ENCODE measurements at places on chromosomes 12 and 14.
A peak's percentile ranks its signal among the peaks of the same experiment; 100 is the strongest.

DNA sequence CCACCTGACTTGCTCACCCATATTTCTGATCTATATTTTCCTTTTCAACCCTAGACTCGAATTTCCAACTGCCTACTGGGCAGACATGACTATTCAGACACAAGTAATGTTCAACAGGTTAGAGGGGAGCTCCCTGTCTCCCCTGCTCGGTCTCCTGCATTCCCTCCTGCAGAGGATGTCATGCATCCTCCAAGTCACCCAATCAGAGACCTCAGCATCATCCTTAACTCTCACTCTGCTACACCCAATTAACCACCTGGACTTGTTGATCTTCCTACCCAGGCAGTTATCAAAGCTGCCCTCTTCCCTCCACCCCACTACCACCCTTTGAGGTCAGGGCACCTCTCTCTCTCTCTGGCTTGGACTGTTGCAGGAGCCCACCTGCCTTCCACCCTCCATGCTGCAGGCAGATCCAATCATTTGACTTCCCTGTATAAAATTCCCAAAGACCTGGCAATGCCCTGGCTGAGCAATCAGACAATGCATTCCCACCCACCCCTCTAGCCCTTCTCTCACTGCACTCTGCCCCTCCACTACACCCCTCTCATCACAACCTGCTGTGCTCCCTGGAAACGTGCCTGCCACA is 10.9 kb downstream of the FAIM2 start:
- no peak for DNase-seq

GRCh38 chr12:78697817-78698415 is 166.7 kb upstream of the SYT1 start:
- DNase-seq = no peak

GRCh38 chr12:18591473-18591872 is 146.3 kb downstream of the PLCZ1 start:
- DNase-seq = no peak

DNA sequence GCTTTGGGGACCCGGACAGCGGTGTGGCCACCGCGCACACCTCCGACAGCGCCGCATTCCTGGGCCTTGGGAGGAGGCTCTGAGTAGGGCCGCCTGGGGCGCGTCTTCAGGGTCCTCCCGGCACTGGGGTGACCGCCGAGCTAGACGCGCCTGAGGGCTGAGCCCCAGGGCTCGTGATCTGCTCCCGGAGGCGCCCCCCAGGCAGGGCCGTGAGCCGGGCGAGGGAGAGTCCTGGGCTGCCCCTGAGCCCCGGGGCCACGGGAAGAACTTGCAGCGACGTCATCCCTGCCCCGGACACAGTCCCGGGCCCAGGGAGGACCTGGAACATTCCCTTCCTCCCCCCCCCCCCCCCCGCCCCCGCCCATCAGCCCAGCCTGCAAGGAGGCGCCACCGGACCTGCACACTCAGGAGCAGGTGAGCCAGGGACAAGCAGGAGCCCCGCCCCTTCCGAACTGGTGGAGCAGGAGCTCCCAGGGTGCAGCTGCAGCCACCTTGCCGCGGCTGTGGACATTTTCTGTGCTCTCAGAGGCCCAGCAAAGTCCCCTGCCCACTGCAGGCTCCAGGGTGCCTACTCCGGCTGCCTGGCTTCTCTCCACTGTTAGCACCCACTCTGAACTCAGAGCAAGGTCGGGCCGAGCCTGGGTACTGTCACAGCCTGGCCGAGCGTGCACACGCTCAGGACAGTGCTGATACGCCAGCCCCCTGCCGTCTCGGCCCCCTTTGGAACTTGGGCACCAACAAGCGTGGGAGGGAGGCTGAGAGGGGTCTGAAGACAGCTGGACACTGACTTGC is 50.7 kb downstream of the A2M start:
- DNase-seq = no peak

DNA sequence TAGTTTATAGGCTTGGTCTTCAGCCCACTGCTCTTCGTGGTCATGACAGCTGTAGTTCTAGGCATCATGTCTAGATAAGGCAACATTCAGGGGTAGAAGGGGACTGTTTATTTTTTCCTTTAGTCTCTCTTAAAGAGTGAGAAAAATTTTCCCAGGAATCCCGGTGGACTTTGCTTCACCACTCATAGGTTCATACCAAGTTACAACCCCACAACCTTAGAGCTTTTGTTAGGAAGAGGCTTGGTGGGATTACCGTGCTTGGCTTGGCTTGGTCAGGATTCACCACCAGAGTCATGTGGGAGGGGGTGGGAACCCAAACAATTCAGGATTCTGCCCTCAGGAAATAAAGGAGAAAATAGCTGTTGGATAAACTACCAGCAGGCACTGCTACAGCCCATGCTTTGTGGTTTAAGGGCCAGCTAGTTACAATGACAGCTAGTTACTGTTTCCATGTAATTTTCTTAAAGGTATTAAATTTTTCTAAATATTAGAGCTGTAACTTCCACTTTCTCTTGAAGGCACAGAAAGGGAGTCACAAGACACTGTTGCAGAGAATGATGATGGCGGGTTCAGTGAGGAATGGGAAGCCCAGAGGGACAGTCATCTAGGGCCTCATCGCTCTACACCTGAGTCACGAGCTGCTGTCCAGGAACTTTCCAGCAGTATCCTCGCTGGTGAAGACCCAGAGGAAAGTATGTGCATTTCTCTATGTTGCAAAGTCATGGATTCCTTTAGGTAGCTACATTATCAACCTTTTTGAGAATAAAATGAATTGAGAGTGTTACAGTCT is 25.9 kb upstream of the PAPLN start:
- no peak for DNase-seq

GRCh38 chr12:71865166-71865713 is 25.7 kb downstream of the TBC1D15 start:
- no peak for DNase-seq

- peak; percentile 73 for DNase-seq
Measured at GRCh38 chr12:130916241-130916911, 37.3 kb upstream of the ADGRD1 start.

- DNase-seq = no peak
Measured at GRCh38 chr14:50452979-50453705, 56.5 kb upstream of the CDKL1 start.

- no peak for DNase-seq
Measured at GRCh38 chr14:36718216-36718615, 56.6 kb downstream of the PAX9 start.

DNA sequence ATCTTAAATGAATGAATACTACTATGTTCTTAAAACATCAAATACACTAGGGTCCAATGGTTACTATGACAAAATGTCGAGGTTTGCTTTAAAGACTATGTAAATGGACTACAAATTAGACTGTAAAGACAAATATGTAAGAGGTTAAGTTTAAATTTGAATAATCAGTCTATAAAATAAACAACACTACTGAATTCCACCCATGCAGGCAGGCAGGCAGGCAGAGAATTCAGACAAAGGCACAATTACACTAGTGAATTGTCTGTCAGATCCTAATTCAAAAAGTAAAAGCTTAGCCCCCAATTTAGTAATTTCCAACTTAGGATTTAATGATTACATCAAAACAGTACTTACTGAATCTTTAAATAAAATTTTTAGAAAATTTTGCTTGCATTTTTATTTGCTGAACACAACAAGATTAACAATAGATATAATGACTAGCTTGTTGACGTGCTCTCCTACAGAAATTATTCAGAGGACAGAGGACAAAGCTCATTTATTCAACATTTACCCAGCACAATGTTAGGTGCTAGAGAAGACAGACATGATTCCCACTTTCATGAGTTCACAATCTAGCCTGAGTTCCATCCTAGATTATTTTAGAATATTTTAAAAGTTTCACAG is 97.4 kb downstream of the CDK17 start:
- no peak for DNase-seq

- no peak for DNase-seq
Measured at GRCh38 chr12:131509701-131510100, 201.2 kb upstream of the SFSWAP start.

DNA sequence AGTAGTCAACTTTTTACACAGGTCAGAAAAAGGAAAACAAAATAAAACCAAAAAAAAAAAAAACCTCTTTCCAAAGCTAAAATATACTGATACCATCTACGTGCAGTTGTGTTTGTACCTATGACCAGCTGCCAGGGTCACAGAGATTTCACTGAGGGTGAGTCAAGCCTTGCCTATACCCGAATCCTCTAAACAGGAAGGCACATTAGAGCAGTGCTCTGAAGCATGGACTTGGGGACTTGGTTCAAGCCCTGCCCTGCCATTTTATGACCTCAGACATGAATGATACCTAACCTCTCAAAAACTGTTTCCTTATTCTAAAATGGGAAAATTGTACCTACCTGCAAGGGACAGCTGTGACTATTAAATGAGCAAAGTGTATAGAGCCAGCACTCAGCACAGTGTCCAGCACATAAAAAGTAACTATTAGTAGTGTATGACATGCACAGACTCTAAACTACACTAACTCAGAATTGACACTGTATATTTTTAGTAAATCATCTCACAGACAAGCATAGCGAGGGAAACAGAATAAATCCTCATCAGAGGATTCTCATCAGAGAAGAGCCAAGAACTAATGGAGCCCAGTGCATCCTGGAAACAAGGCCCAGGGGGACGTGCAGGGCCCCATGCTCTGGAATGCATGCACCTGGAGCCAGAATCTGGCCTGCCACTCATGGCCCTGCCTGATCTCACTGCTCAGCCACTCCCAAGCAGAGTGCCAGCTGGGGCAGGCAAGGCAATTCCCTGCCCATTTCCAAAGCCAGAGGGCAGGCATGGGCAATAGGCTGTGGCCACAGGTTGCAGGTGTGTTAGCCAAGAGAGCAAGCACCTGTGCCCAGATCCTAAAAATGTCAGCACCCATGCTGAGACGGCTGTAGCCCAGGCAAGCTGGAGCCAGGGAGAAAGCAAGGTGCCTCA is 57.0 kb downstream of the NT5DC3 start:
- DNase-seq = no peak

DNA sequence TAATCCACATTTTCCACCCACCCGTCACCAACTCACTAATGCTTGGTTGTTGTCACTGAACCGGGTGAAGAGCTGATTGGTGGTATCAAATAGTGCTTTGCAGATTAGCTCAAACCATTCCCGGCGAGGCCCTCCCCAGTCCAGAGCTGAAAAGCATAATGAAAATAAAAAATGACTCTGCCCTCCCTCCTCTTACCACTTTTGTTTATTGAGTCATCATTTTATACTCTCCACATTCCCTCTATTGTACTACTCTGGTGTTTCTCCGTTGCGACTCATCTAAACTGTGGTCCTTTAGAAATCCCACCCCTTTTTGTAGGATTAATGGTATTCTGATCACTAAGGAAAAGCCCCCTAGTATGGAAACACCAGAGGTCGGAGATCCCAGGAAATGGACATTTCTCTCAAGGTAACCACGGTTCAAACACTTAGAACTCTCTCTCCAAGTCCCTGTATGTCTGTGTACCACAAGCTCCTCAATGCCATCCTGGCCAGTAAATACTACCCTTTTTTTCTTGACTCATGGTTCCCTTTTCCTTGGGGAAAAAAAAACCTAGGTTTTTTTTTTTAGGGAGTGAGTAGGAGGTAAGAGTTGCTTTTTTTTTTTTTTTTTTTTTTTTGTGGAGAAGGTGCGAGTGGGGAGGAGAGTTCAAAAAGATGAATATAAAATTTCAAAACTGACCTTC is 42.0 kb downstream of the AREL1 start:
- no peak for DNase-seq

Measured in NAMALWA (cell line).